ENCODE measurements at places on chromosomes 7 and 10.

GRCh38 chr10:58887474-58887873, 289.0 kb upstream of the PHYHIPL start:
- peak; percentile 38 for DNase-seq

GRCh38 chr7:92092210-92092609, 42.1 kb downstream of the CYP51A1 start:
- no peak for DNase-seq

- DNase-seq, result no peak
Measured at GRCh38 chr10:16445770-16446469, 9.1 kb downstream of the PTER start.

GRCh38 chr10:80646366-80646765, 108.7 kb downstream of the SH2D4B start:
- no peak for DNase-seq

GRCh38 chr10:125213541-125214282, 53.3 kb upstream of the CTBP2 start:
- no peak for DNase-seq

- no peak for DNase-seq
Measured at GRCh38 chr7:45092931-45093235, 4.1 kb upstream of the NACAD start.

- peak; percentile 65 for DNase-seq
Measured at GRCh38 chr10:59177031-59177797, 771 bp downstream of the PHYHIPL start.

GRCh38 chr10:75179657-75180177, 30.9 kb upstream of the VDAC2 start:
- no peak for DNase-seq

- no peak for DNase-seq
Measured at GRCh38 chr10:113480851-113481502, 71.9 kb upstream of the HABP2 start.

DNA sequence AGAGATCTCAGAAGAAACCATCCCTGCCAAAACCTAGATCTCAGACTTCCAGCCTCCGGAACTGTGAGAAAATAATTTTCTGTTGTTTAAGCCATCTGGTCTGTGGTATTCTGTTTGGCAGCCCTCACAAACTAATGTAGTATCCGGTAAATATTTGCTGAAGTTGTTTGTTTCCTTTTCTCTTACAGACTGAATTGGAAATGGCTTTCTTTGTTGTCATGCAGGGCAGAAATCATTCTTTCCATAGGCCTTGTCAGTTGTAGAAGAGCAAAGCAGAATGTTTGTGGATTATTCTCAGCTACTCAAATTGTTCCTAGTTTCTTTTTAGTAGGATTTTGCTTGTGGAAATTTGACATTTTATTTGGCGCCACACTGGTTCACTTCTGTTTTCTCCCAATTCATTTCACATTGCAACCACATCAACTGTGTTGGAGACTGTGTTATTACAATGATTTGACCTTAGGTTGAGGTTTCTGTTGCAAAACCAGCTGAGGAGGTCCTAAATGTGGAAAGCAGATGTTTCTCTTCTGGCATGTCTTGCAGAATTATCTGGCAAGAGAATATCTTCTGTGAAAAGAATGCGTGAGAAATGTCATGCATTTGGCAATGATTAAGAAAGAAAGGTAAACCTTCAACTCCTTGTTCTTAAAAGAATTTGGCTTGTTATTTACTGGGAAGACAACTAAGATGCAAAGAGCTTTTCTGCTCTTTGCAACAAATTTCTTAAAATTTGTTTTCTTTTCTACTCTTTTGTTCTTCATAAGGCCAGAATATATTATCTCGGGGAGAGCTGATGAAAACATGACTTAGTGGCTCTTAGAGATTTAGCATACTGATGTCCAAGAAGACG, 25.8 kb downstream of the ACTA2 start:
- DNase-seq, result no peak

- DNase-seq, result peak; percentile 31
Measured at GRCh38 chr7:75915416-75916156, 631 bp downstream of the POR start.

DNA sequence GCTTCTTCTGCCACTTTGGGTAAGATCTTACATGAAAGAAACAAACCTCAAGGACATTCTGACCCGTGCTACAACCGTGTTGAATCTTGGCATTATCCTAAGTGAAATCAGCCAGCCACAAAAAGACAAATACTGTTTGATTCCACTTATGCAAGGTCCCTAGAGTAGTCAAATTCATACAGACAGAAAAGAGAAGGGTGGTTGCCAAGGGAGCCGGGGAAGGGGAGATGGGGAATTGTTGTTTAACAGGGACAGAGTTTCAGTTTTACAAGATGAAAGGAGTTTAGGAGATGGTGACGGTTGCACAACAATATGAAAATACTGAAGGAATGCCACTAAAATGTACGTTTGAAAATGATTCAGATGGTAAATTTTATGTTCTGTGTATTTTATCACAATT, 12.2 kb upstream of the CLEC2L start:
- no peak for DNase-seq

DNA sequence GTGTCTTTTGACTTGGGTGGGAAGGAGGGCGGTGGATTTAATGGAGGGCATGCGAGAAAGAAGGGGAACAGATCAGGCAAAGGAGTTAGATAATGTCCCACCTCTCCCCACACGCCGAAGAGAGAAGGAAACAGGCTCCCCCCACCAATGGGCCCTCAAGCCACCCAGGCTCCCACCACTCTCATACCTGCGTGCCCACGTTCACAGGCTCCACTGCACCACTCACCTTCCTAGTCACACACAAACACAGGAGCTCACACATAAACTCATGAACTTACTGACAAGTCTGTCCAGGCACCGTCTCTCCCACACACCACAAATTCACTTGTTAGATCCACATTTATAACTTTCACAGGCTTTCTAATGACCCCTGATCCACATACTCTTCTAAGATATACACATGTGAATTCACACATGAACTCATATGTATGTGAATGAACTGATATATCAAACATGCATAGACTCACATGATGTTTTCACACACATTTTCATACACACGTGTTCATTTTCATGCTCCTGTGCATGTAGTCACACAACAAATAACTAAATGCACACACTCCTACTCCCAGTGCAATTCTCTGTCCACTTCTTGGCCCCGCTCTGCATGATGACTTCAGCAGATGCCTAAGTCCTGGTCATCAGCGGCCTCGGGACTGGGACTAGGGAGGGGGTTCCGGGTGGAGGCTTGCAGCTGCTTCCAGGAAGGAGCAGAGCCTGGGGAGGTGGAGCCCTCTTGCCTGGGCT, 1.5 kb downstream of the LZTS2 start:
- peak; percentile 91 for DNase-seq

DNA sequence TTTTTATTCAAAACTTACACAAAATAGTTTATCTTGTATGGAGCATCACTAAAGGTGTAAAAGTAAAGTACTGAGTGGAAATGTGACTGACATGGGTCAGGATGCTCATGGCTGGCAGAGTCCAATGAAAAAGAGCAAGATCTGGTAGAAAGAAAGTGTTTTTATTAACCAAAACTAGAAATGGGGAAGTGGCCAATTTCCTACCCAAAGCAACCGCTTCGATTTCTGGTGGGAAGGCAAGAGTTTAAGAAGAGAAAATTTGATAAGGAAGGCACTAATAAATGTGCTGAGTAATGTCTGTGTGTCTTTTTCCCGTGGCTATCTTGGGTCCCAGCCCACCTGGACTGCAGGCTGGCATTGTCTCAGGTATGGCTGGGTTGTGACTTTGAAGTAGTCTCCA, 277.7 kb downstream of the ANKRD7 start:
- DNase-seq, result no peak

GRCh38 chr7:128875523-128875948, 12.9 kb downstream of the ATP6V1F start:
- no peak for DNase-seq

GRCh38 chr10:99888622-99889021, 106.2 kb downstream of the ABCC2 start:
- DNase-seq, result peak; percentile 55

Measured in ELR (cell line).